Breast epithelium (tissue), 4 donors: ENCODE measurements at places on chromosomes 3 and 15. TPM values are rescaled to one million over a fixed set of nuclear protein-coding genes. Genes with fewer than 3 reads are reported as not detected.

- peak within 1 kb of the TSS; percentile 43 for H3K4me3 ChIP-seq
- peaks cover 7% of the 10 kb centered on the region for H3K4me1 ChIP-seq
- H3K36me3 ChIP-seq: no peaks in the 10 kb centered on the region
- H3K27me3 ChIP-seq: no peaks in the 10 kb centered on the region
- H3K27ac ChIP-seq: peak within 1 kb of the TSS; percentile 94
These were observed at the start of gene PRICKLE2 for GRCh38 chr3:64224826-64225610. Gene PRICKLE2 (minus strand): TSS chr3:64225466. CDS start chr3:64198927, 26,539 bp downstream.

- no peaks in the 10 kb centered on the region for H3K4me1 ChIP-seq
- no peaks in the 10 kb centered on the region for H3K36me3 ChIP-seq
- no peaks in the 10 kb centered on the region for H3K27me3 ChIP-seq
- H3K4me3 ChIP-seq: no peak overlapping the region
- no peak for DNase-seq
- H3K27ac ChIP-seq: no peak overlapping the region
These were observed 232.1 kb downstream of the CTNNB1 start for GRCh38 chr3:41431386-41431785.

DNA sequence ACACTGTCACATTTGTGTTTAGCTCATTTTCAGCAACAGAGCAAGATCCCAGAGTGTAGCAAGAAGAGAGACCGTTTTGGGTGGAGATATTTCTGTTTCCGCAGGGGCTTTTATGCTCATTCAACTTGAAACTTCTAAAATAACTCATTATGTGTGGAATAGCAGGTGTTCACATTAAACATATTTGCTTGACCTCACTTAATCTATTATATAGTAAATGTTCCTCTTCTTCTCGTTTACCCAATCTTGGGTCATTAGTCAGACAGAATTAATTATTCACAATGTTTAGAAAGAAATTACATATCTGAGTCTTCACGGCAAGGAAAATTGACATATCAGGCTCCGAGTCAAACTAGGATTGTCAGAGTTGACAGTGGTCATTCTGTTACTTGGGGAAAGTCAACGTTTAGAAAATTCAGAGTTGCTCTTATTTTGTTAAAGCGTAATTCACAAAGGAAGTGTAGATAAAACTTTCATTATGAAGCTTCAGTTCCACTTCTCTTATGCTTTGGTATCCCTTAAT is 222.9 kb downstream of the TPRG1 start:
- DNase-seq: no peak
- H3K27me3 ChIP-seq: no peaks in the 10 kb centered on the region

DNA sequence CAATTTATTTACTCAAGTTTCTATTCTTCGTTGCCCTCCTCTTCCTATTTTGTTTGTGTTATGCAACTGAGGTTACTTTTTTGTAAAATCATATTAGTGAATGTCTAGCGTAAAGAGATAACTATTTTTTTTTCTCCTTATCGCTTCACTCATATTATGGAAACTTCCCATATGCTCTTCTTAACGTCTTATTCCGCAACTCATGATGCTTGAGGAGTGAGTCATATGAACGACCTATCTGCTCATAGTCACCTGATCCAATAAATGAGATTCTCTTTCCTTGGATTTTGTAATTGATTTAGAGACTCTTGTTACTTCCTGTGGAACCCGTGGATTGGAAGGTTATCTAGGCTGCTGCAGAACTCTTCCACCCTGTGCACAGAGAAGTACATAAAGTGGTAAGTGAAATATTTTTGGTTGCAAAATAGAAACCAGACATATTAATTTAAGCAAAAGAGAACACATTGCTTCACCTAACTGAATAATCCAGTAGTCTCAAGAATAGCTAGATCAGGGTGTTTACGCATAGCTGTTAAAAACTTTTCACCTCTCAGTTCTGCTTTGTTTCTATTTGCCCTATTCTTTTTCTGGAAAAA is 719.3 kb upstream of the SGO1 start:
- no peak overlapping the region for H3K4me3 ChIP-seq
- no peaks in the 10 kb centered on the region for H3K36me3 ChIP-seq
- H3K27me3 ChIP-seq: no peaks in the 10 kb centered on the region
- no peaks in the 10 kb centered on the region for H3K4me1 ChIP-seq
- no peak overlapping the region for H3K27ac ChIP-seq

GRCh38 chr3:16468336-16469098 is 45.0 kb downstream of the RFTN1 start:
- no peaks in the 10 kb centered on the region for H3K4me1 ChIP-seq
- H3K4me3 ChIP-seq: no peak overlapping the region
- no peak overlapping the region for H3K27ac ChIP-seq
- H3K27me3 ChIP-seq: no peaks in the 10 kb centered on the region
- H3K36me3 ChIP-seq: no peaks in the 10 kb centered on the region
- DNase-seq: no peak

Gene SNAP23
- 88.0 TPM for total RNA-seq

Gene RGMA
- total RNA-seq: 14.4 TPM

- DNase-seq: no peak
- peak overlapping the region; percentile 90 for H3K27ac ChIP-seq
- no peaks in the 10 kb centered on the region for H3K36me3 ChIP-seq
- H3K4me3 ChIP-seq: no peak overlapping the region
- H3K4me1 ChIP-seq: no peaks in the 10 kb centered on the region
These were observed 1.8 kb downstream of the MAP1A start for GRCh38 chr15:43519196-43519595.

GRCh38 chr3:174863488-174863887 is 4.4 kb downstream of the NAALADL2 start:
- no peaks in the 10 kb centered on the region for H3K27me3 ChIP-seq
- H3K27ac ChIP-seq: peak overlapping the region; percentile 84
- H3K36me3 ChIP-seq: no peaks in the 10 kb centered on the region
- no peak overlapping the region for H3K4me3 ChIP-seq

DNA sequence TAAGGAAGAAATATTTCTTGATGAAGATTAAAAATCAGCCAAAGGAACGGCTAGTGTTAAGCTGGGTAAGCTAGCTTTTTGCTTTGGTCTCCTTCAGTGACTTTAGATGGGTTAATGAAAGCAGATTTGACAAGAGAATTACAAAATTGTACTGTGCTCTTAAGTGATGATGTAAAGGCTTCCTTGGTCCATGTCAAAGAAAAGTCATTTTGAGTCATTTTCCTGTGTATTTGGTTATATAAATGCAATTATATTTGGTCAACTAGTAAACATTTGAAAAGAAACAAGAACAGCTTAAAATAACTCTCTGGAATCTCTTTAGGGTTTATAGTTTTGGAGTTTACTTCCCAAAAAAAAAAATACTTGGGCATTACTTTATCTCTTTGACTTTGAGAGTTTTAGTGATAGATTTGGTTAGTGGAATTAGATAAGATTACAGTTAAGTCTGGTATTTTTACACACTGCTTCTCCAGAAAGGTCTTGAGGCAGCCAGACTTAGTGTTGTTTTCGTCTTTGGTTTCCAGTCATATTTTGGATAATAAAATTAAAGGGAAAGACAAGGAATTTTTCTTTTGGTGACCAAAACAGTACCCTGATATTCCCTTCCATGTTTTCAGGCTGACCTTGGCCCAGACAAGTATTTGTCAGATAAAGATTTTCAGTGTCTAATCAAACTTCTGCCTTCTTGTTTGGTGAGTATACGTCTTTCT is 42.3 kb downstream of the PDHB start:
- H3K4me1 ChIP-seq: no peaks in the 10 kb centered on the region
- no peaks in the 10 kb centered on the region for H3K27me3 ChIP-seq
- no peak for DNase-seq
- H3K36me3 ChIP-seq: no peaks in the 10 kb centered on the region
- H3K4me3 ChIP-seq: no peak overlapping the region

Gene FGF12
- 2.1 TPM for total RNA-seq

DNA sequence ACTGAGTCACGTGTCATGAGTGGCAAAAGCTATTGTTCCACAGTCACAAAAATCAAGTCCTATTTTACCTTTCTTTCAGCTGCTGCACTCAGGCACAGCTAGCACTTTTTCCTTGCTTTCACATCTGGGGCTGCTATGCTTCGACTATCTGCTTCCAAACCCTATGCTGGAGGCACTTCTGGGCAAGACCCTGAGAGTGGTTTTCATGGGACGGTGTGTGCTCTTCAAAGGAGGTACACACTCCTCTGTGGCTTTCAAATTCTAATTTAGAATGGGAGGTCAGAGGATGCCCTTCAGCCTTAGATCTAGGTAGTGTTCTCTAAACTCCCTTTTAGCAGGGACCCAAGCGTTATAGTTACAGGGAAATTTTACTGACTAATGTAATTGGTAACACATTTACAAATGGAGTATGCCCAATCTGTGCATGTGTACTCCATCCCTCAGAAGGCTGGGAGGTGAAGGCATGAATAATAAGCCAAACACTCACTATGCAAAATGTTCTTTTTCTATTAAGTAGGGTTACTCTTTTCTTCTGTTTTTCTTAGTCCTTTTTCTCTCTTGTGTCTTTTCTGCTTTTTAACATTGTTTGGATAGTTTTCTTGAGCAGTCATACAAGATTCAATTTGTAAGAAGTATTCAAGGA is 188.3 kb downstream of the LSAMP start:
- no peaks in the 10 kb centered on the region for H3K36me3 ChIP-seq
- no peak overlapping the region for H3K27ac ChIP-seq
- H3K4me1 ChIP-seq: no peaks in the 10 kb centered on the region
- H3K27me3 ChIP-seq: no peaks in the 10 kb centered on the region

Gene MOBP
- not detected for total RNA-seq

DNA sequence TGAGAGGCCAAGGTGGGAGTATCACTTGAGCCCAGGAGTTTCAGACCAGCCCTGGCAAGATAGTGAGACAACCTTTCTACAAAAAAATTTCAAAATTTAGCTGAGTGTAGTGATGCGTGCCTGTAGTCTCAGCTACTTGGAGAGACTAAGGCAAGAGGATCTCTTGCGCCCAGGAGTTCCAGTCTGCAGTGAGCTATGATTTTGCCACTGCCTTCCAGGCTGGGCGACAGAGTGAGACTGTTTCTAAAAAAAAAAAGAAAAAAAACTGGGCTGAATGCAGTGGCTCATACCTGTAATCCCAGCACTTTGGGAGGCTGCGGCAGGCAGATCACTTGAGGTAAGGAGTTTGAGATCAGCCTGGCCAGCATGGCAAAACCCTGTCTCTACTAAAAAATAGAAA is 14.0 kb upstream of the PIK3CB start:
- no peak overlapping the region for H3K27ac ChIP-seq
- DNase-seq: no peak
- no peaks in the 10 kb centered on the region for H3K4me1 ChIP-seq
- H3K4me3 ChIP-seq: no peak overlapping the region

GRCh38 chr3:155908086-155908485 is 37.6 kb downstream of the GMPS start:
- peaks cover 3% of the 10 kb centered on the region for H3K36me3 ChIP-seq
- no peak overlapping the region for H3K4me3 ChIP-seq
- no peak for DNase-seq
- H3K27ac ChIP-seq: no peak overlapping the region

GRCh38 chr15:33678176-33678575 is 290.1 kb upstream of the CHRM5 start:
- no peak overlapping the region for H3K4me3 ChIP-seq
- DNase-seq: no peak
- H3K27ac ChIP-seq: no peak overlapping the region
- H3K4me1 ChIP-seq: no peaks in the 10 kb centered on the region

Gene CTXND1
- not detected for total RNA-seq

Gene OR5H14
- not detected for total RNA-seq

Gene TLR9
- not detected for total RNA-seq

Gene GREM1
- total RNA-seq: 2.5 TPM

DNA sequence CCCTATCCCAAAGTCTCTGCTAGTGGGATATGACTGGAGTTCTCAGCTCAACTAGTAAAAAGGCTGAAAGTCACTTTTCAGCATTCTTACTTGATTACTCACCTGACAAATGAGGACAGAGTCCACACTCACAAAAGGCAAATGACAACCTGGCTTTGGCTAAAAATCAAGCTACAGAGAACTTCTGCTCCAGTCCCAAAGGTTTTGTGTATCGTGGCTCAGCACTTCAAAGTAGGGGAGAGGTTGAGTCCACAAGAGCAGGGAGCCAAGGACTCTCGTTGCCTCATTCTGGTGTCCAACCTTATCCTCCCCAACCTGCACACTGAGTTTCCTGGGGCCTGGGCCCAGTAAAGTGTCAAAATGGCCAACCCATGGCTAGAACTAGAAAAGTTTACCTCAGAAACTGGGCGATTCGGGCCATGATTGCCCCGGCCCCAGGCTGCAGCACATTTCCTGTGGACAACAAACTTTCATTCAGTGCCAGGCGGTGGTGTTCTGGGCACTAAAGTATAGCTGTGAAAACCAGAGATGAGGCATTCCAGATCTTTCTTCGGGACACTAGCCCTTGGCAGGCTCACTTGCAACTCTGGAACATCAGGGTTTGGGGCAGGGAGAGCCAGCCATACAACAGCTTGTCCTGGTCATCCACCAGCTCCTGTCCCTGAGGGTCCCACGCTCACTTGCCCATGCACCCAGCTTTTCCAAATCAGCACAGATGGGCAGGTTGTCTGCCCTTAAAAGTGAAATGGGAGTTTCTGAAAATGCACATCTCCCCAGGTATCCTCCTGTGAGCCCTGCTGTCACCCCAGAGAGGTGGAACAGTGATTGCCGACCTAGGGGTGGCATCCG is 3.1 kb downstream of the ACAA1 start:
- peaks cover 27% of the 10 kb centered on the region for H3K4me1 ChIP-seq
- no peaks in the 10 kb centered on the region for H3K36me3 ChIP-seq
- no peaks in the 10 kb centered on the region for H3K27me3 ChIP-seq
- H3K27ac ChIP-seq: peak overlapping the region; percentile 68
- no peak overlapping the region for H3K4me3 ChIP-seq

- no peak for DNase-seq
- no peaks in the 10 kb centered on the region for H3K27me3 ChIP-seq
- no peaks in the 10 kb centered on the region for H3K36me3 ChIP-seq
- H3K27ac ChIP-seq: no peak overlapping the region
- H3K4me3 ChIP-seq: no peak overlapping the region
These were observed 9.3 kb downstream of the GLDN start for GRCh38 chr15:51350723-51351122.

Gene RAD51
- total RNA-seq: 0.44 TPM

DNA sequence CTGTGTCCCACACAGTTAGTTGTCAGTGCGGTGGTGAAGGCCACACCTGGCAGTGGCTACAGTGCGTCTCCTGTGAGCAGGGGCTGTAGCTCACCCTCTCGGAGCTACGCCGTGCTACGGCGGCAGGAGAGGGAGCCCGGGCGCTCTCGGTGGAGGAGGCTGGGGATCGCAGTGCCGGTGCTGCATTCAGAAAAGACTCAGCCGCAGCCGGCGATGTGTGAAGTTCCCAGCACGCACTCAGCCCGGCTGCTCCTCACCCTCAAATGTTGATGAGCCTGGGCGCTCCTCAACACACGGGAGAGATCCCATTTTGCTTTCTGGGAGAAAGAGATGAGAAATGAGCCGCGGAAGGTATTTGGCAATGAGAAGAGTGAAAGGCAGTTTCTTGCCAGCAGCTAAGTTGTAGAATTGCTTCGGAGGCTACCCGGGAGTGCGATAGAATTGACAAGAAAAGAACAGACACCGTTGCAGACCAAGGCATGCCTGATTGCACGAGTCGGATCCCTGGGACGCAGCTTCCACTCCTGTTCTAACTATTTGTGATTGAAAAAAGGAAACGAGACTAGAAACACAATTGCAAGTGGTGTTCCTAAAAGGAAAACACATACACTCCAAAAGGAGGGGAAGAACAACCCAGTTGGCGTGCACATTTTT is at the start of gene UNC13C:
TSS of gene UNC13C (plus strand) at position 189 of the 654 bp plus-strand sequence. CDS start 34,463 bp downstream, outside the sequence.
- no peaks in the 10 kb centered on the region for H3K36me3 ChIP-seq
- H3K4me3 ChIP-seq: peak within 1 kb of the TSS; percentile 66

GRCh38 chr3:100072326-100073048 is 41.8 kb downstream of the FILIP1L start:
- H3K36me3 ChIP-seq: no peaks in the 10 kb centered on the region
- no peak for DNase-seq
- H3K4me1 ChIP-seq: no peaks in the 10 kb centered on the region
- no peak overlapping the region for H3K4me3 ChIP-seq
- H3K27ac ChIP-seq: no peak overlapping the region

- no peak overlapping the region for H3K4me3 ChIP-seq
- H3K4me1 ChIP-seq: no peaks in the 10 kb centered on the region
- peaks cover 5% of the 10 kb centered on the region for H3K36me3 ChIP-seq
- DNase-seq: no peak
These were observed 66.1 kb downstream of the DNASE1L3 start for GRCh38 chr3:58144478-58145325.

Gene CPEB1
- total RNA-seq: 6.9 TPM
